Subcutaneous preadipocyte (primary cell): ENCODE measurements at places on chromosomes 16 and 17. TPM values are rescaled to one million over a fixed set of nuclear protein-coding genes. Genes with fewer than 3 reads are reported as not detected.

The CCDC92B gene
- under 0.01 TPM in 2 replicates for total RNA-seq

The KRTAP3-2 gene
- total RNA-seq, result not detected in 2 replicates

The C17orf67 gene
- 0.73 and 0.98 TPM in 2 replicates for total RNA-seq

The TGFB1I1 gene
- 35.0 and 37.5 TPM in 2 replicates for total RNA-seq

The SLC9A5 gene
- 1.1 and 2.5 TPM in 2 replicates for total RNA-seq

The AOC3 gene
- total RNA-seq, result 0.20 and 0.37 TPM in 2 replicates

The REXO5 gene
- total RNA-seq, result 8.8 and 15.1 TPM in 2 replicates

The HOXB6 gene
- total RNA-seq, result 8.8 and 11.0 TPM in 2 replicates

The SPG7 gene
- total RNA-seq, result 86.7 and 119 TPM in 2 replicates

The RNF222 gene
- total RNA-seq, result not detected in 2 replicates

The CHST4 gene
- under 0.01 TPM in 1 of 2 replicates, not detected in the other for total RNA-seq

The CA5A gene
- total RNA-seq, result not detected in 2 replicates

The ABCA9 gene
- total RNA-seq, result 22.7 and 47.8 TPM in 2 replicates

The CALCOCO2 gene
- total RNA-seq, result 61.8 and 64.3 TPM in 2 replicates

The TBL3 gene
- 49.2 and 51.6 TPM in 2 replicates for total RNA-seq

The MYH2 gene
- not detected in 2 replicates for total RNA-seq

The INTS2 gene
- 14.7 and 19.0 TPM in 2 replicates for total RNA-seq

The ZSCAN10 gene
- total RNA-seq, result not detected in 2 replicates

The SLC13A2 gene
- not detected in 2 replicates for total RNA-seq

The CBFA2T3 gene
- total RNA-seq, result not detected in 2 replicates

The ETV4 gene
- 10.7 and 30.7 TPM in 2 replicates for total RNA-seq

The NT5M gene
- 2.2 and 3.7 TPM in 2 replicates for total RNA-seq

The GDPD3 gene
- 0.78 and 1.8 TPM in 2 replicates for total RNA-seq

The NETO2 gene
- 11.0 and 20.3 TPM in 2 replicates for total RNA-seq

The UNC119 gene
- total RNA-seq, result 15.4 and 17.8 TPM in 2 replicates

The TSNAXIP1 gene
- 0.98 and 2.2 TPM in 2 replicates for total RNA-seq

The KRT12 gene
- total RNA-seq, result not detected in 2 replicates

The NHERF1 gene
- 12.1 and 22.7 TPM in 2 replicates for total RNA-seq

The YPEL2 gene
- total RNA-seq, result 8.2 and 11.0 TPM in 2 replicates

The CDH5 gene
- 0.37 TPM in 1 of 2 replicates, not detected in the other for total RNA-seq

The CHST5 gene
- 0.20 and 0.73 TPM in 2 replicates for total RNA-seq

The IFI35 gene
- 17.2 and 33.1 TPM in 2 replicates for total RNA-seq

The CCL7 gene
- total RNA-seq, result 0.39 and 2.2 TPM in 2 replicates

The ITGA2B gene
- under 0.01 TPM in 1 of 2 replicates, not detected in the other for total RNA-seq

The SEC14L5 gene
- total RNA-seq, result 0.59 and 1.1 TPM in 2 replicates

The IRX5 gene
- 1.5 and 5.3 TPM in 2 replicates for total RNA-seq

The OVCA2 gene
- total RNA-seq, result 55.5 and 57.3 TPM in 2 replicates

The GPR142 gene
- total RNA-seq, result not detected in 2 replicates

The CLEC18B gene
- under 0.01 and 0.20 TPM in 2 replicates for total RNA-seq

The AOC2 gene
- total RNA-seq, result 0.73 and 1.4 TPM in 2 replicates
